ENCODE measurements at places on chromosomes 5 and 9.

GRCh38 chr5:81856948-81857928, 106.3 kb upstream of the SSBP2 start:
- no peak for DNase-seq

DNA sequence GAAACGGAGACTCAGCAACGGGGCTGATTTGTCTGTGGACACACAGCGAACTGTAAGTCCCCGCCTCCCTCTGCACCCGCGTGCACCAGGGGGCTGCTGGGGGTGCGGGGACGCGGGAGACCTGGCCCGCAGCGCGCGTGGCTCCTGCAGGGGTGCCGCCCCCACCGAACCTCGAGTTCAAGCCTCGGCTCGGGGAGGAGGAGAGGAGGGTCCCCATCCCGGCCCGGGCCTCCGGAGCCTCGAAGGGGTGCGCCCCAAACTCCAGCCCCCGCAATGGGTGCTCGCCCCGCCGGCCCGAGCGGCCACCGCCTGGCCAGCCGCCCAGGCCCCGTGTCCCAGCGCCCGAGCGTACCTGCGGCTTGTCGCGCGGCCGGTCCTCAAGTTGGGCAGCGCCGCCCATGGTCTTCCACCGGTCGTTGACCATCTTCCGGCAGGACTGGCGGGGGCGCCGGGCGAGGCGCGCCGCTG, 829 bp downstream of the FIBCD1 start:
- DNase-seq: no peak

DNA sequence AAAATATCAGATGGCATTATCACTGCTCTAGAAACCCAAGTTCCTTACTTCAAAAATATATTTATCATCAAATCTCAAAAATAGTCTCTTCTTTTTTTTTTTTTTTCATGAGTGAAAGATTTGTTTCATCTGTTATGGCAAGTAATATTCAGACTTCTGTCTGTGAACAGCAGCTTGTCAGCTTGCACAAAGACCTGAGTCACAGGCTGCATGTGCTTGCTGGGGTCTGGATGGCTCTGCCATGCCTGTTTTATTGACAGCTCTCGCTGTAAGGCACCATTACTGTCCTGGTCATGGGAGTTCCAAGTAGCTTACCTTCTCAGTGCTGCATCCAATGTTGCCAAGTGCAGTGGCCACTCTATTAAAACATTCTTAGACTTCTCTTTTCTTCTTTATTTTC, 456.4 kb downstream of the GADD45G start:
- DNase-seq: no peak

- no peak for DNase-seq
Measured at GRCh38 chr9:21081451-21081850, 3.7 kb upstream of the IFNB1 start.

GRCh38 chr9:127522727-127523126, 71.4 kb downstream of the LRSAM1 start:
- DNase-seq: no peak

DNA sequence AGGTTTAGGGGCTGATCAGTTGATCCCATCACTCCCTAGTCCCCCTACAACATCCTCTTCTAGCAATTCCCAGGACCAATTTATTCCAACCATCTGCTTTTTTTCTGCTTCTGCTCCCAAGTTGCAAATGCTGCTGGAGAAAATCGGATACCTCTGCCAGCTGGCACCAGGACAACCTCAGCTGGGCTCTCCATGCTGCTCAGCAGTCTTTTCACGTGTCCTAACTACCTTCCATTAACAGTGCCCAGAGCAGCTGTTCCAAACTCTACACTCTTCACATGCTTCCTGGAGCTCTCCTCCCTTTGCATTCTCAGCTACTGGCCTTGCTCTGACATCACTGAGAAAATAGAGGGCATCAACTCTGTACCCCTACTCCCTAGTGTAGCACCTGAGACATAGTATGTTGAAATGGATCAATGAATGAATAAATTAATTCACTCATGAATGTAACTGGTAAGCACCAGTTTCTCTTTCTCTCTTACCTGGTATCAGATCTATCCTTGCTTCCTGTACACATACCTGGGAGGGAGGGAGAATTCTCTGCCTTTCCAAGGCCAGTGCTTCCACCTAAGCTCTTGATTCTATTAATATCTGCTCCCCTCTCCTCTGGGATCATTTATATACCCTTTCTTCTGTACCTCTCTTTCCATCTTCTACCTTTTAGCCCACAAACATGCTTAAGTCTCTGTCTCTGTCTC, 191.0 kb downstream of the RAB3C start:
- DNase-seq: no peak

GRCh38 chr5:72688916-72689315, 127.5 kb upstream of the TNPO1 start:
- DNase-seq: no peak

DNA sequence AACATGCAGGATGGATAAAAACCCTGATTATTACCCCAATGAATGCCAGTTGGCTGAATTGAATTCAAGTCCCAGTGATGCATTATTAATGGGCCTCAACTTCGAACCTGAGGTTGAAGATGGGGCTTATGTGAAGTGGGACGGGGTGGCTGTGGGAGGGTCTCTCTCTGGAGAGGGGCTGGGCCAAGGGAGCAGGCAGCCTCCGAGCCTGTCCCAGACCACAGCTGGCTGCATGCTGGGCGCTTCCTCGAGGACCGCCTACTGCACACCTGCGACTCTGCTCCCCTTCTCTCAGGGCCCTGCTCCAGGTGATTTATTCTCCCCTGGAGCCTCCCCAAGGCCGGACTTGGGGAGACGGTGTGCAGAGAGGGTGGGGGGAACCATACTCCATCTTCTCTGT, 568.3 kb downstream of the CCDC171 start:
- DNase-seq: no peak

GRCh38 chr5:121762426-121762825, 89.3 kb upstream of the FTMT start:
- DNase-seq: no peak

GRCh38 chr5:3380689-3381088, 214.9 kb upstream of the IRX1 start:
- DNase-seq: no peak

DNA sequence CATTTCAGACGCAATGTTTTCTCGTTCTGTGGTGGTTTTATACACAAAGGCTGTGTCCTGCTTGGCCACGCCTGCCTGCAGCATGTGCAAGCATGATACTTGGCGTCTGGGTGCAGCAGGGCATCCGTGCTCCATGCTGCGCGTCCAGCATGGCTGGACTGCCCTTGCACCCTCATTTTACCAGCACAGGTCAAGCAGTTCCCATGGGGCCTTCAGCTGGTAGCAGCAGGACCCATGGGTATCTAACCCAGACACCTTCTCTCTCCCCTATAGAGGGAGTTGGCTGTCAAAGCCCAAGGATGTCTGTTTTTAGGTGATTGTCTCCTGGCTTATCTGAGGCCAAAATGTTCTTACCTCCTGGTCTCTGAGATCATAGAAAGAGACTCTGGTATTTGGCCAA, 158.3 kb upstream of the PITX1 start:
- no peak for DNase-seq

DNA sequence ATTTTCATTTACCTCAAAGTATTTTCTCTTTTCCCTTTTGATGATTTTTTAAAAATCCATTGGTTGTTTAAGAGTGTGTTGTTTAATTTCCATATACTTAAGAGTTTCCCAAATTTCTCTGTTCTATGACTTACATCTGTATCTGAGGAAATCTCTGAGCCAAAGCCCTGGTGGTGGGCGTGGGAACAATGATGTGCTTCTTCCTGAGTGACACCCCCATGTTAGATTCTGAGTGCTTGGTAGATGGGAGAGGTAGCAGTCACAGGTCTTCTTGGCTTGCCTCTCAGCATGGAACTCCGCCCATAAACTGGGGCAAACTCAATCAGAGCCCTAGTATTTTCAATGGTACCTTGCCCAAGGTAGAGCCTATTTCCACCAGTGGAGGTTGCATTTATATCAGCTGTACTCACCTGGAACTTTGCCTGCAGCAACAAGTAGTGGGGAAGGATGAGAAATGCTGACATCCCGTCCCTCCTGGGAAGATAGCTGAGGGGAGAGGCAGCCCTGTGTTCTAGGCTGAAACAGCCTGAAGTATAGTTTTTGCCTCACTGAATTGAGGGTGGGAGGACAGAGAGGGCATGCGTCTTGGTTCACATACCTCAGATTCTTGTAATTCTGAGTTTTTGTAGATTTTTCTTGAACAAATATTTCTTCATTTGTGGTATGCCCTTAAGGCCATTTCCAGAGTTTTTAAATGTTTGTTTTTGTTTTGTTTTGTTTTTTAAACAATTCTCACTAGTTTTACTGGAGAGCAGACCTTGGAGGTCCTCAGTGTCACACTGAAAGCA, 26.4 kb downstream of the C9orf43 start:
- no peak for DNase-seq

DNA sequence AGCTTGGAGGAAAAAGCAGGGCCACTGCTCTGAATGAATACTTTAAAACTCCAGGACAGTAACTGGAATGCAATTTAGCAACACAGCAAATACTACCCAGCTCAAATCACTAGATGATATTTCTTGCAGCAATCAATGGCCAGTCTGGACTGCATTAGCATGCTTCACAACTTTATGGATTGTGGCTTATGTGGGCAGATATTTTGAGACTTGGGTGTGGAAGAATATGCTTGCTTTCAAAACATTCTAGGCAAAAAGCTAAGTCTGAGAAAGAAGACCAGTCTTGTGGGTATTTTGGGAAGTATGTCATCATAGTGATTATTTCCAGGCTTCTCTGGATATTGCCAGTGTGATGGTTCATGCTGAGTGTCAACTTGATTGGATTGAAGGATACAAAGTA, 3.1 kb downstream of the RANBP3L start:
- no peak for DNase-seq

- no peak for DNase-seq
Measured at GRCh38 chr5:111513131-111513520, 791 bp upstream of the STARD4 start.

DNA sequence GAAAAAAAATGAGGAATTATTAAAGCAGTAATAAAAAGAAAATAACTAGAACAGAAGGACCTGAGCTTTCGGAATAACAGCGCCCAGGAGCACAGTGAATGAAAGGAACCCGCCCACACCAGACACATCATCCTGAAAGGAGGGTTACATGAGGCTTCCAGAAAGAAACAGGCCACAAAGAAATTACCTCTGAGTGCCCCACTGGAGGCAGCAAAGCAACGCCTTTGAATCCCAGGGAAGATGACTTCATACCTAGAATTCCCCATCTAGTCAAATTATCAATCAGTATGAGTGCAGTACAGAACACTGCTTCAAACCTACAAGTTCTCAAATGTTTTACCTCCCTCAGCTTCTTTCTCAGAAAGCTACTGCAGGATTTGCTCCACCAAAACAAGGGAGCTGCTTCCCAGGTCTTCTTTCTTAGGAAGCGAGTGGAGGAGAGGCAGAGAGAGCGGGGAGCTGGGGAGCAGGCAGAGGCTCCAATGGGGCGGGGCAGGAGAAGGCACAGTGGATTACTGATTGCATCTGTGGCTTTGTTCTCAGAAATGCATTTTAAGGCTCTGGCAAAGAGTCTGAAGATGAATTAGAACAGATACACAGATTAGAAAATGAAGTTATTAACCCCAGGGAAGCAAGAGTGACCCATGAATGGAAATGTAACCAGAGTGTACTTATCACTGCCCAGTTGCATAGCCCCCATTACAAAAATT, 87.1 kb downstream of the SEMA4D start:
- no peak for DNase-seq

DNA sequence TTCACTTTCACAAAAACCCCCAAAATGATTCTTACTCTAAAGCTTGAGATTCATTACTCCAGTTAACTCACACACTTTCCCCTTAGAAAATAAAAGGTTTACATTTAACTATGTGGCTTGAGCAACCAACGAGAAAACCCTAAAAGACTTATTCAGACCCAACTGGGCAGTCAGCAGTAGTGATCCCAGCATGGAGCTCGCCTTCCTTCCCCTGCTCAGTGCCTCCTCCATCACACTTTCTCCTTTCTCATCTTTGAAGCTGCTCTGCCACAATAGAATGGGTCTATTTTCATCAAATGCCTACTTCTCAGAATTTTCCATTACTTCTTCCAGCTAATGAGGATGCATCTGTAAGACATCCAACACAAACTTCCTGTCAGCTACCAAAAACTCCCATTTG, 29.1 kb downstream of the RORB start:
- DNase-seq: no peak

DNA sequence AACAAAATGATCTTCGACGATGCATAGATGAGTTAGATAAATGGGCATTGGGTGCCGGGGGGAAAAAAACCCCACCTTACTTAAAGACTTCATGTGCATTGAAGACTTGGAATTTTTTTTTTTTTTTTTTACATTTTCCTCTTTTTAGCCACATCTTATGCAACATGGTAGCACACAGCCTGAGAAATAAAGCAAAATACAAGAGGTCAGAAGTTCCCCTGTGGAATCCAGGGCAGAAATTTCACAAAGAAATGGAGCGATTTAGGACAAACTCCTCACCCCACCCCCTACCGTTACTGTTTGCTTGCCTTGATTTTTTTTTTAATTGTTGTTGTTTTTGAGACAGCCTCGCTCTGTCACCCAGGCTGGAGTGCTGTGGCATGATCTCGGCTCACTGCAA, 153.2 kb downstream of the GOLPH3 start:
- DNase-seq: no peak

DNA sequence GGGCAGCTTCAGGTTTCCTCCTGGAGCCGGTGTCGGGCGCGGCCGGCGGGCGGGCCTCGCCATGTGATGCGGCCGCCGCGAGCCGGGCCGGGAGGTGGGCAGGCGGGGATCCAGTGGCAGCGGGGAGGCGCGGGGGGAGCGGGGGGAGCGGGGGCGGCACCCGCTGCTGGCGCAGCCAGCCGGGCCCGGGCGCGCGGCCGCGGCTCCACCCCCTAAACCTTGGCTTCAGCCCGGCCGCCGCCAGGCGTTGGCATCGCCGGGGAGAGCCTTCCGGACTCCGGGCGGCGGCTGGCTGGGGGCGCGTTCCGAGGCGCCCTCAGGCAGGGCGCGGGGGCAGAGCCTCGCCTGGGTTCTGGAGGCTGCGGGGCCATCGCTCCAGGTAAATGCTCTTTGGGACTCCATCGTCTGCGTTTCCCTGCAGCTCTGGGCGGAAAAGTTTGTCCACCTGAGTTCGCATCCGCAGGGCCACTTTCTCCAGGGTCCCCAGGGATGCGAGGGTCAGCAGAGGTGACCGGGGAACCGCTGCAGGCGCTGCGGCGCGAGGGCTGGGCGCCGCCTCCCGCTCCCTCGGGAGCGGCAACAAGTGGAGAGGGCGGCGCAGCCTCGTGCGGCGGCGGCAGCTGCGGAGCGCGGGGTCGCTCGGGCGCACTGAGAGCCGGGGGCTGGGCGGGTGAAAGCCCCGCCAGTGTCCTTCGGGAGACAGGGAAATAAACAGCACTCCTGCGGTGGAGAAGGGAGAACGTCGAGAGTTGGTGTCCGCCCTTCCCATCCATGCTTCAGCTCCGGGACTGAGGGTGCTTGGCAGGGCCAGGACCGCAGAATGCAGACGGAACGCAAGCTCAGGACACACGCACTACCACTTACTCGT, at the start of gene ARHGEF28:
Gene ARHGEF28, plus strand, starts transcription at position 253 of the 868 bp plus-strand sequence. CDS start 58,656 bp downstream, outside the sequence.
- DNase-seq: no peak

- DNase-seq: no peak
Measured at GRCh38 chr9:76620581-76620980, 143.7 kb upstream of the PCA3 start.

Data from NCI-H1417 treated with DMSO at 0.1 percent for 48 hours (cell line).